Right forelimb (tissue), 1 donor: ENCODE measurements at places on chromosomes 5 and 9.

- DNase-seq = no peak
Observed at GRCh38 chr5:55021821-55022220, 2.2 kb upstream of the GZMK start.

DNA sequence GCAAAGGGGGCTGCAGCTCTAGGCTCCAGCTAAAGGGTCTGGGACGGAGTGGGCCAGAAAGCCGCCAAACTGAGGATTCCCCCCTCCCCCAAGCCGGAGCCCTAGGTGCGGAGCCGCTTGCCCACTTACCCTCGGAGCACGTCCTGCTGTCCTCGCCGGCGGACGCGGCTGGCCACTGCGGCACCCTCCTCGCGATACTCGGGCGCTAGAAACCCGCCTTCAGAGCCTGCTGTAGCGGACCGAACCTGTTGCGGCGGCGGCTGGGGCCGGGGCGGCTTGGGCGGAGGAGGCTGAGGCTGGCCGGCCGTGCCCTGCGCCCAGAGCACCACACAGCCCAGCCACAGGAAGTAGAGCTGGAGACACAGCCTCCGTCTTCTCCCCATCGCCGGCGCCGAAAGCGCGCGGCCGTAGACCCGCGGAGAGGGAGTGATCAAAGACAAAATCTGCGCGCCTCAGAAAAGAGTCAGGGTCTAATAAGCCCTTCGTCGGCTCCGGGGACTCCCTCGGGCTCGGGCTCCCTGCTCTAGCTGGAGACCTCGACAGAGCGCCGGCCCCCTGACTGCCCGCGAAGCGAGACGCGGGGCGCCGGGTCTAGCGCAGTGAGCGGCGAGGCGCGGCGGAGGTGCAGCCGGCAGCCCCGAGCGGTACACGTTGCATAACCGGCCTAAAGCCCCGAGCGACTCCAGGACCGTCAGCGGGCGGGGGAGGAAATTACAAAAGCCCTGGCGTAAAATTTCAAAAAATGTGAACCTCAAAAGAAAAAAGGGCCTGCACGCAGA, 635 bp downstream of the FBN2 start:
- DNase-seq = no peak

GRCh38 chr5:97149709-97150108, 7.3 kb upstream of the LIX1 start:
- DNase-seq = no peak

DNA sequence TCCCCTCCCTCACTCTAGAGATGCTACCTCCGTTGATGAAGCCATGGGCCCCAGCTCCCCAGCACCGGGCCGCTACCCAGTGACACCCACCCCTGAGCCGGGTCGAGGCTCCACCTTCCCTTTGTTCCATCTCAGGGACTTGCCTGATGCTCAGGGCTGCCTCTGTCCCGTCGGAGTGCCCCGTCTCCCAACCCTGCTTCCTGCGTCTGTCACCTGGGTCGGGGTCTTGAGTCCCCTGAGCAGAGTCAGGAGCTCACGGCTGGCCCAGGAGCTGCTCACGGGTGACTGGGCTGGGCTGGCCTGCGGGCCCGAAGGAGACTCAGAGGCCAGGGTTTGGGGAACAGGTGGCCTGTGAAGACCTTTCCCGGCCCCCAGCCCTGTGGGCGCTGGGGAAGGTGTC, 85.3 kb downstream of the KCNT1 start:
- no peak for DNase-seq

DNA sequence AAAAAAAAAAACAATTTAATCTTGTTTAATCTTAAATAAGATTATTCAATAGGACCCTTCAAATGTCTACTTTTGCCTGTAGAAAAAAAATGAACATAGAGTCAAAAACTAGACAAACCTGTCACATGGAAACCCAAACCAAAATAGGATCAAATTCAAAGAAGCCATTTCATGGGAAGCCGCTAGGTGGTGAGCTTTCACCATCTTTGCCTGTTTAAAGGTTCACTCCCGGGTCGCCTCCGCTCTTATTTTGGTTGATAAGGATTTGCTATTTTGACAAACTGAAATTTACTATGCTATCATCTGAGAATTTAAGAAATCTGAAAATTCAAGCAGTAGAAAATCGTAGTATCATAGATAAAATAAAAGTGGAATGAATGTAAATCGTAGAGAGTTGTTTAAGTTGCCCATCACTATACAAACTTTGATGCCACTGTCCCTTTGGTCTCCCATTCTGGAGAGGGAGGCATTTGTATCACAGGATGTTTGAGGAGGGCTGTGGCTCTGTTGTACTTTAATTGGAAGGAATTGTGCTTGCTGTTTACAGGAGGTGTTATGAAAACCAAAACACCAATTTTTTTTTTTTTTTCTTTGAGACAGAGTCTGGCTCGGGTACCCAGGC, 43.5 kb upstream of the DNAH5 start:
- DNase-seq = peak; percentile 64

- DNase-seq = no peak
Observed at GRCh38 chr5:169253071-169253470, 47.9 kb downstream of the SLIT3 start.

DNA sequence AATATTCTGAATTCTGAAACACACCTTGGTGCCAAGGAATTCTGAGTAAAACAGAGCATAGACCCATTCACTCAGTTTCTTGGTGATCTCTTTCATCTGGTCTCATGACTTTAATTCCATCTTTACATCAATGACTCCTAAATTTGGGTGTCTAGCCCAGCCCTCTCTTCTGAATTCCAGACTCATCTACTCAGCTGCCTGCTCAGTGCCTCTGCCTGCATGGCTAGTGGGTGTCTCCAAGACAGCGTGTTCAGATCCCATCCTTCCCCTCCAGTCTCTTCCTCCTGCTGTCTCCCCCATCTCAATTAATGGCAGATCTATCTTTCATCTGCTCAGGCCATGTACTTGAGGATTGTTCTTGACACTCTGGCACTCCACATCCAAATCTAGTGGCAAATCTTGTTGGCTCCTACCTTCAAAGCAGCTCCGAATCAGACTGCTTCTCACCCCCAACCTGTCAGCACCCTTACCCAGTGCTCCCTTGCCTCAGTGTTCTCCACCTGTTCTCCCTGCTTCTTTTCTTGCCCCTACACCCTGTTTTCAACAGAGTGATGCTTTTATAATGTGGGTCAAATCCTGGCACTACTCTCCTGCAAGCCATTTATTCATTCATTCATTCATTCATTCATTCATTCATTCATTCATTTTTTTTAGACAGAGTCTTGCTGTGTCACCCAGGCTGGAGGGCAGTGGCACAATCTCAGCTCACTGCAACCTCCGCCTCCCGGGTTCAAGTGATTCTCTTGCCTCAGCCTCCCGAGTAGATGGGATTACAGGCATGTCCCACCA, 5.3 kb downstream of the CAVIN4 start:
- DNase-seq = no peak

- no peak for DNase-seq
Observed at GRCh38 chr9:70588999-70589398, 174.5 kb upstream of the KLF9 start.

DNA sequence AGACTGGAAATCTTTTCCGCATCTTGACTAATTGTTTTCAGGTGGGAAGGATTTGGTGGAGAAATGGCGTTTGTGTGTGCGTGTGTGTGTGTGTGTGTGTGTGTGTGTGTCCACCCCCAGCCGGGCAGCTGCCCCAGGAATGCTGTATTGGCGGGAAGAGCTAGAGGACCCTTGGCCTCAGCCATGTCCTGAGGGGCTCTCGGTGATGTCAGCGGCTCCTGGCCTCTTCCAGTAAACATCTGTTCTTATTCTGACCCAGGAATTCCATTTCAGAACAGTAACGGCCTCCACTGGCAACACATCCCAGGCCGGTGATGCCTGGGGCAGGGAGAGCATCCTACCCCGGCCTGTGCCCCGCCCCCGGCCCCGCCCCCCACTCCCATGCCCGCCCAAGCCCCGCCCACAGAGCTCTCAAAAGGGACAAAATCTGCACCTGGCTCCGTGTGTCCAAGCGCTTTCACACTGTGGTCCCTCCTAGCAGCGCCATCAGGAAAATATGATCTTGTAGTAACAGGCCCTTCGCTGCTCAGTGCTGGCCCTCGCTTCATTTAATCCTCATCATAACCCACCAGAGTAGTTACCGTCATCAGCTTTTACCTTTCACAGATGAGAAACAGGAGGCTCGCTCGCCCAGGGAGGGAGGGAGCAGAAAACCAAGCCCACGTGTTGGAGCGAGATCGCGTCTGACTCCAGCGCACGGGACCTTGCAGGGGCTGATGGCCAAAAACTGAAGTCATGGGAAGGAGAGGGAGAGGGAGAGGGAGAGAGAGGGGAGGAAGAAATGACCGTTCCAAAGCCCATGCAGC, 18.9 kb downstream of the ADAMTS2 start:
- peak; percentile 91 for DNase-seq

- no peak for DNase-seq
Observed at GRCh38 chr5:39360471-39361111, 3.7 kb downstream of the C9 start.
